Left colon (tissue), 2 donors: ENCODE measurements at places on chromosomes 6 and 20. TPM values are rescaled to one million over a fixed set of nuclear protein-coding genes. Genes with fewer than 3 reads are reported as not detected.

DNA sequence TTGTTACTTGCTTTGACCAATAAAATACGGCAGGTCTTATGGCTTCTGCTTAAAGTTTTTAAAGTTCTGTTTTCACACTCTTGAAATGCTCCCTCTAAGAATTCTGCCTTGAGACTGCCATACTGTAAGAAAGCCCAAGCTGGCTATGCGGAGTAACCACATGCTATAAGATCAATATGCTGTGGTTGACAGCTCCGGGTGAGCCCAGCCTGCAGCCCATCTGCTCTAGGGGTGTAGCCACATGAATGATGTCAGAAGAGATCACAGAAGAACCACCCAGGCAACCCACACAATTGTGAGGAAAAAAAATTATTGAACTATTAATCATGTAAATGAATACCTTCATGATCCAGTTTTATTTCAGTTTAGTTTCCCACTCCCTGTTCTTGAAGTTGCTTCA is 26.1 kb upstream of the SH3BGRL2 start:
- DNase-seq, result no peak

DNA sequence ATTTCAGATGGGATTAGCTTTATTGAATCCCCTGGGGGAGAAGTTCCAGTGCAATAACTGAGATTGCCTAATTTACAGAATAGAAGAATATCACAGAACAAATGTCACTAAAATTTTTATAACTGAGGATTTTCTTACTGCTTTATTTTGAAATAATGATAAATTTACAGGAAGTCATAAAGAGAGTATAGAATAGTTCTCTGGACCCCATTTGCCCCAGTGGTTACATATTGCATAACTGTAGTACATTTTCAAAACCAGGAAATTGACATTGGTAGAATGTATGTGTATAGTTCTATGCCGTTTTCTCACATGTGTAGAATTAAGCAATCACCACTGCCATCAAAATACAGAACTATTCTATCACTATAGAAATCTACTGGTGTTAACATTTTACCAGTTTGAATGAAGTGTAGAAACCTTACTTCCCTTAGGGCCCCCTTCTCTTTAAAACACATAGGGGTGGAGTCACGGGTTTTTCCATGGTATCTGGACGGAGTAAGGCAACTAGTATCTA is 18.3 kb downstream of the KIF6 start:
- no peak for DNase-seq

- no peak for DNase-seq
Observed at GRCh38 chr6:19925533-19925932, 88.4 kb downstream of the ID4 start.

DPM1 gene
- total RNA-seq, result 34.1 TPM

DNA sequence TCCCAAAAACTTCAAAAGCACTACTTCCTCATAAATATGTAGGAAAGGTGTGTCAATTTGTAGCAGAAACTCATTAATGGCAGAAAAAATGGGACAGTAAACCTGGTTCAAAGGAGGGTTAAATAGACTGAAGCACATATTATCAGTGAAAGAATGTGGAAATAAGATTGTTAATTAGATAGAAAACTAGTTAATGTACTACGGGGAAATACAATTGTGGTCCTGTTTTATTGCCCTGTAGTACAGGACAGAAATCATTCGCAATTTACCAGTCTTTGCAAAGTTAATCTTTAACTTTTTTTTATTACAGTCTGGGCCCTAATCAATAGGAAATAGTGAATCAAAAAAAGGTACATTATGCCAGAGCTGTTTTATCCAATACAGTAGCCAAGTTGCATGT is 82.0 kb upstream of the PAK5 start:
- DNase-seq, result no peak

GRCh38 chr6:81126150-81126549 is 626.3 kb downstream of the TENT5A start:
- DNase-seq, result no peak

DNA sequence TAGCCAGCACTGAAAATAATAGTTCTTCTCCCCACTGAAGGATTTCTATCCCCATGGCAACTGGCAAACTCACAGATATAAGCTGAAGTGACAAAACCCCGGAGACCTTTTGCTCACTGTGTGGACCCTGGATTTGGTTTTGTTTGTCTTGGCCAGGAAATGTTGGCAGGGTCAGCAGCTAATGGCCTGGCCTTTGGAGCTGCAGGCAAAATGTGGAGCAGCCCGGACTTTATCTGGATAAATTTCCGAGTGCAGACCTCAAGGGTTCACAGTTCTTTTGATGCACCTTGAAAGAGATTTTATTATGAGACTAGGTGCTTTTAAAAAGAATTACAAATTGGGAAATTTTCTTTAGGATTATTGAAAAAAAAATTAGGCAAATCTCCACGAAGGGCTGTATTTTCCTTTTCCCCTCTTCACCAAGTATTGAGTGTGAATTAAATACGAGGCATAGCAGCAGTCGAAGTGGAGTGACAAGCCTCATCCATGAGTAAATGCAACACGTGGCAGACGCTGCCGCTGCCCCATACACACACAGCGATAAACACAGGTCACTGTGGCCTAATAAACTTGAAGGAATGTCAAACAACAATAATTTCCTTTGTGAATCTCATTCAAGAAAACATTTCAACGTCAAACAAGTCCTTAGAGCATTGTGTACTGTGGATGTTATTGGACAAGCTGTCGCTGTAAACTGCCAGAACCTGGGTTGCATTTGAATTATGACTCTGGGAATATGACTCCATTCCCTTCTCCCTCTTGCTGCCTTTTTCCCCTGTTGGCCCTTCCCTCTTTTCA is 35.1 kb upstream of the CCN6 start:
- no peak for DNase-seq

- no peak for DNase-seq
Observed at GRCh38 chr6:42509256-42509655, 54.6 kb upstream of the UBR2 start.

SCUBE3 gene
- 0.09 TPM for total RNA-seq

PRDM1 gene
- 25.9 TPM for total RNA-seq

DNA sequence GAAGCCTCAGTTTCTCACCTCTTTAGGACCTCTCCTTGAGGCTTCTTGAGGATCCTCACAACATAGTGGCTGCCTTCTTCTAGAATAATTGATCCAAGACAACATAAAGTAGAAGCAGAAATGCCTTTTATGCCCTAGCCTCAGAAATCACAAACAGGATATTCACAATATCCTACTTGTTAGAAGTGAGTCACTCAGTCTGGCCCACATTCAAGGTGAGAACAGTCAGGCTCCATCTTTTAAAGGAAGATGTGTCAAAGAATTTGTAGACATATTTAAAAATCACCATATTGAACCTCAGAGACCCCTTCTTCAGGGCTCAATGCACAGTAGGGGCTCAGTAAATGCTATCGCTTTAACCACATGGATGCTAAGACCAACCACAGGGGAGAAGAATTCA is 20.8 kb upstream of the FAM83D start:
- no peak for DNase-seq

WFDC2 gene
- total RNA-seq, result 108 TPM

DNA sequence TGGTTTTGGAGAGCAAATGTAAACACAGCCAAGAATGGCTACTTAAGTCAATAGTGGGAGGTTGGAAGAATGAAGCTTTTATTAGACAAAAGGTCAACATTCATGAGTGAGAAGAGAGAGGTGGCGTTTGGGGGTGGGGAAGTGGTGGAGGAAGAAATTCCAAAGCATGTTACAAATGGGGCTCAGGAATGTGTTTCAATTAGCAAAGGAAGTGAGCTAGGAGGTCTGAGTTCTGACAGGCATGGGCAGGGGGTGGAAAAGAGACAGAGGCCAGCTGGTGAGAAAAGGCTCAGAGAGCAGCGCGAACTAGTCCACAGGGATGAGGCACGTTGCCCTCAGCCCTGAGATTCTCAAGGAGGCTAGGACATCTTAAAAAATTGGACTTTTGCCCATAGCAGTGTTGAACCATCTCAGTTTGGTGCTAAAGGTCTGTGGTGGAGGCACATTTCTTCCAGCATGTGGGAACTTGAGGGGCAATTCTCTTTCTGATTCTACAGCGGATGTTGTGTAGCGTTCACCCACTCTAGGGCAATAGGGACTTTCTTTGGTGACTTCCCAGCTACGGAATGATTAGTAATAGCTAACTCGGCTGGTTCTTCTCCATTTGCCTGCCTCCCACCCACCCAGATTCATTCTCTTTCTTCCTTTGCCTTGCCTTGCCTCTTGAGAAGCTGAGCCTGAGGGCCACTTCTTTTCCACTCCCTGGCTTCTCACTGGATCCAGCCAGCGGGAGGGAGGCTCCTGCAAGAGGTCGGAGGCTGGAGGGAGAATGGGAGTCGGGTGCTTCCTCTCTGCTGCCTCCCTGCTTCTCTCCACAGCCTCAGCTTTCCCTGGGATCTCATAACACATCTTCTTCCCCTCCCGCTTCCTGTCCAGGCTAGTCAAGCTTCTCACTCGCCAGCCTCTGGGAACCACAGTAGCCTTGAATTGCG is 45.1 kb upstream of the NEDD9 start:
- no peak for DNase-seq

GRCh38 chr6:12555781-12556180 is 160.8 kb upstream of the PHACTR1 start:
- DNase-seq, result no peak

GRCh38 chr6:7431674-7432390 is 42.2 kb downstream of the RIOK1 start:
- DNase-seq, result no peak

DNA sequence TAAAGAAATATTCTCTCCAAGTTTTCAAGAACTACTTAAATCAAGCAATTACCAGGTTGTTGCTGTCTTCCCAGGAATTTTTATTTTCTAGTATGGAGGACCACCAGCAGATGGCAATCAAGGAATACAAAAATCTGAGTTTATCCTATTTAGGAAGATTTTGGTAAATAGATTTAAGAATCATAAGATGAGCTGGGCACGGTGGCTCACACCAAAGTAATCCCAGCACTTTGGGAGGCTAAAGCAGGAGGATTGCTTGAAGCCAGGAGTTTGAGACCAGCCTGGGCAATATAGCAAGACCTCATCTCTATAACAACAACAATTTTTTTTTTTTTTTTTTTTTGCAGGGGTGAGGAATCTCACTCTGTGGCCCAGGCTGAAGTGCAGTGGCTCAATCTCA is 19.3 kb upstream of the SEC63 start:
- no peak for DNase-seq

GRCh38 chr6:77353129-77353528 is 110.2 kb downstream of the HTR1B start:
- no peak for DNase-seq

DNA sequence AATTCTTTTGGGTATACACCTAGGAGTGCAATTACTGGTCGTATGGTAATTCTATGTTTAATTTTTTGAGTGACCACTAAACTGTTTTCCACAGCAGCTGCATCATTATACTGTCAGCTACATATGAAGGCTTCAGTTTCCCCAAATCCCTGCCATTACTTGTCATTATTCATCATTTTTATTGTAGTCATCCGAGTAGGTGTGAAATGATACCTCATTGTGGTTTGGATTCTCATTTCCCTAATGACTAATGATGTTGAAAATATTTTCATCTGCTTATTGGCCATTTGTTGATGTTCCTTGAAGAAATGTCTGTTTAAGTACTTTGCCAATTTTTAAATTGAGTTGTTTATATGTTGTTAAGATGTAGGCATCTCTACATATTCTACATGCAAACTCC is 633.6 kb upstream of the IMPG1 start:
- DNase-seq, result no peak

DNA sequence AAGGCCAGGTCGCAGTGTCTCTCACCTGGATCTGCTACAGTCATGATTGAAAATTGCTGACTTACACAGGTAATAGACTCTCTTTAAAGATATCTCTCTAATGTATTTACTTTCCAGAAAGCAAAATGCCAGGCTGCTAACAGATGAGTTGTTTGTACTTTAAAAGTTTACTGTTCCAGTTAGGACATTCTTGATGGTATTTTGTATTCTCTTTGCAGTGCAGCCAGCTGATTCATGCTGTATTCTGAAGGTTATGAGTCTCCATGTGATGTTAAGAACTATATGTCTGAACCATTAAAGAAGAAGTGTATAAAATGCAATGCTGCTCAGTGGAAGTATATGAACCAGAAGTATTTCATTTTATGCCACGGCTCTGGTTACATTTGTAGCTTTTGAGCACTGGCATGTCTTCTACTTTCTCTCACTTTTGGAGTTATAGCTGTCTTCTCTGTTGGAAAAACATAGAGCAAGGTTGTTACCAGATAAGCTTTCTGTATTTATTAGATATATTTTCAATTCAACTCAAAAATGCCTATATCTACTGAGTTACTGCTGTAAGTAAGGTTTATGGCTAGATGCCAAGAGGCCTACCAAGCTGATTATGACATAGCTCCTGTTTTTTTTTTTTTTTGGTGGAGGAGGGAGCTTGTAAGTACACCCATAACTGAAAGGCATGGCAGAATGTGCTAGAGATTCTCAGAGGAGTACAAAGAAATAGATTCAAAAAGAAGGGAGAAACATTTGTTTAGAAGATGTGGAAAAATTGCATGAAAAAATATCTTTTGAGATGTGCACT is 130.5 kb upstream of the MAN1A1 start:
- no peak for DNase-seq

EPHA7 gene
- total RNA-seq, result 0.34 TPM

DNA sequence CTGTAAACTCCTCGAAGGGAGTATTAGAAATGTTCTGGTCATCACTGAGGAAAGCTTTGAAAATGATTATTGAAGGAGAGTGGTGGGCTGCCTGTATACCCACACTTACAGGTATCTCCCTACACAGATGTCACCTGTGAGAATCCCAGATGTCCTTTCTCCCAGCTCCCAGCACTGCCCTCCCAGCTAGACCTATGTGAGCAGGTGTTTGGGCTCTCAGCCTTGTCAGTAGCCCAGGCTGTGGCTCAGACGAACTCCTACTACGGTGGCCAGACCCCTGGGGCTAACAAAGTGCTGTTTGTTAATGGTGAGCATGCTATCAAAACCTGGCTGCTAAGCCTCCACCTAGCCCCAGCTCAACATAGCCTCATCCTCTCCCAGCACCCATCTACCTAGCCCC is 7.1 kb downstream of the PRSS16 start:
- no peak for DNase-seq

DNA sequence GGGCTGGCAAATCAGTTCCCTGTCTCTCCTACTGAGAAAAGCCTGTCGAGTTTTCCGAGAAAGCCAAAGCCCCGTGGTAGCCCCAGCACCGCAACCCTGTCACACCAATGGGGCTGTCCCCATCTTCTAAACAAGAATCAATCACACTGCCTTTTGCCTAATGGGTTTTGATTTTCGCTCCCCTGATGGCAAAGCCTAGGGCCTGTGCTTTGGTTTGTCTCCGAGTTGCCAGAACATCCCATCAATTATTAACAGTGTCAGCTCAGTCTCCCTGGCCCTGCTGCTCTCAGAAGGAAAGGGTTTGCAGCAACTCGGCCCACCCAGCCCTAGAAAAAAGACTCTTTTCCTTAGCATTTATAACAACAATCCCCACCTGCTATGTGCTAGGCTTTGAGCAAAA is 4.2 kb downstream of the KCNB1 start:
- no peak for DNase-seq

ACTL10 gene
- 3.8 TPM for total RNA-seq

- no peak for DNase-seq
Observed at GRCh38 chr6:142756215-142756630, 188.8 kb downstream of the HIVEP2 start.

MTFR2 gene
- 1.2 TPM for total RNA-seq

DNA sequence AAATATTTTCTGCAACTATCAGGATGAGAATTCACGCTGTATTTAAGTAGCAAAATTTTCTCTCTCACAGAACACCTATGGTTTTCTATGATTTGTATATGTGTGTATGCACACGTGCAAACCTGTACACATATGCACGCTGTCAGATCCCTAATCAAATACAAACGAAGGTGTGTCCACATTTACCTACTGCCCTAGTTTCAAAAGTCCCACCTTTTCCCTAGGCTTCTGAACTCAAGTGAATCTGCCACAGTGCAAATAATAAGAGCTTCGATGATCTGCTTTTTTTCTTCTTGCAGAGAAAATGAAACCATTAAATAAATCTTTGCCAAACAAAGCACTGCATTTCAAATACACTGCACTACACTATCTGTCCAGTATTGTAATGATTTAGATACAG is 6.5 kb downstream of the HIVEP2 start:
- no peak for DNase-seq
